GM23248 (cell line): ENCODE measurements at places on chromosomes 1 and 21.

DNA sequence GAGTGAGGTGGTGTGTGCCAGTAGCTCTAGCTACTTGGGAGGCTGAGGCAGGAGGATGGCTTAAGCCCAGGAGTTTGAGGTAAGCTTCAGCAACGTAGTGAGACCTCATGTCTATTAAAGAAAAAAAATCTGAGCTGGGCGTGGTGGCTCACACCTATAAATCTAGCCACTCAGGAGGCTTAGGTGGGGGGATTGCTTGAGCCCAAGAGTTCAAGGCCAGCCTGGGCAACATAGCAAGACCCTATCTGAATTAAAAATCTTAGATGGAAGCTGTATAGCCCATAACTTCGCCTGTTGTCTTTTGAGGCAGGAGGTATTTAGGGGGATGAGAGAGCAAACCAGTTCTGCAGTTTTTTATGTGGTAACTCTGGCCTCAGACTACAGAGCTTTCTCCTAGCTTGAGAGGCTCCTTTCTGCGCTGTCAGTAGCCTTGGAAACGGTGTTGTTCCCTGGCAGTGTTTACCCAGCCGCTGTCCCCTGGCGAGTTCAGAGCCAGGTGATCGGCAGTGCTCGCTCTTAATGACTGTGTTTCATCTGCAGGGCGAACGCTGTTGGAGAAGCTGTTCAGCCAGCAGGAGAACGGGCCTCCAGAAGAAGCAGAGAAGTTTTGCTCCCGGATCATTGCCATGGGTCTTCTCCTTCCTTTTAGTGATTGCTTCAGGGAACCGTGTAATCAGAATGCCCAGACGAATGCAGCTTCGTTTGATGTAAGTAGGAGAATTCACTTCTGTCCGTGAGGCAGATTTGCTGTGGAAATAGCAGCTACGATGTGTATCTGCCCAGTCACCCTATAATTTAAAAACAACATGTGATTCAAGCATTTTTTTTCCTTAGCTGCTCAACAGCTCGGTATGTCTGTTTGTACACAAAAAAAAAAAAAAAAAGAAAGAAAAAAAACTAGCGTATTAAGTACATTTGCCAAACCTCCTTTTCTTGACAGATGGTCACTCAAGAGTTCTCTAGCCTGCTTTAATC lies 31.2 kb downstream of the FMN2 start:
- no peak for DNase-seq
- peaks cover 24% of the 10 kb centered on the region for H3K36me3 ChIP-seq
- no peak overlapping the region for H3K4me3 ChIP-seq
- no peaks in the 10 kb centered on the region for H3K27me3 ChIP-seq
- H3K27ac ChIP-seq, result no peak overlapping the region

GRCh38 chr1:211703812-211704537 lies 28.6 kb upstream of the NEK2 start:
- H3K4me3 ChIP-seq, result no peak overlapping the region
- no peak for DNase-seq
- peaks cover 9% of the 10 kb centered on the region for H3K27me3 ChIP-seq
- no peaks in the 10 kb centered on the region for H3K36me3 ChIP-seq
- H3K27ac ChIP-seq, result no peak overlapping the region
- peaks cover 5% of the 10 kb centered on the region; the same call in 1 of the 2 replicates for H3K4me1 ChIP-seq

- no peak for DNase-seq
- H3K36me3 ChIP-seq, result no peaks in the 10 kb centered on the region
- H3K27ac ChIP-seq, result no peak overlapping the region
- no peaks in the 10 kb centered on the region for H3K4me1 ChIP-seq
- no peaks in the 10 kb centered on the region for H3K27me3 ChIP-seq
- H3K4me3 ChIP-seq, result no peak overlapping the region
Measured at GRCh38 chr1:160520999-160521398, 2.1 kb downstream of the SLAMF6 start.

- no peaks in the 10 kb centered on the region for H3K36me3 ChIP-seq
- peaks cover 4% of the 10 kb centered on the region for H3K4me1 ChIP-seq
- no peak for DNase-seq
- no peak overlapping the region for H3K4me3 ChIP-seq
Measured at GRCh38 chr1:10726355-10726754, 70.1 kb downstream of the CASZ1 start.

- peak; percentile 81 for DNase-seq
- peak overlapping the region; percentile 31; the same call in 1 of the 2 replicates for H3K4me3 ChIP-seq
- H3K27ac ChIP-seq, result peak overlapping the region; percentile 48
Measured at GRCh38 chr1:220013497-220013896, 32.8 kb downstream of the EPRS1 start.

- peaks cover 10% of the 10 kb centered on the region; the same call in 1 of the 2 replicates for H3K36me3 ChIP-seq
- no peaks in the 10 kb centered on the region for H3K4me1 ChIP-seq
- no peak for DNase-seq
- H3K4me3 ChIP-seq, result no peak overlapping the region
- no peak overlapping the region for H3K27ac ChIP-seq
Measured at GRCh38 chr21:44086636-44087425, 20.4 kb upstream of the PWP2 start.
